ENCODE measurements at places on chromosomes 11 and 22.

DNA sequence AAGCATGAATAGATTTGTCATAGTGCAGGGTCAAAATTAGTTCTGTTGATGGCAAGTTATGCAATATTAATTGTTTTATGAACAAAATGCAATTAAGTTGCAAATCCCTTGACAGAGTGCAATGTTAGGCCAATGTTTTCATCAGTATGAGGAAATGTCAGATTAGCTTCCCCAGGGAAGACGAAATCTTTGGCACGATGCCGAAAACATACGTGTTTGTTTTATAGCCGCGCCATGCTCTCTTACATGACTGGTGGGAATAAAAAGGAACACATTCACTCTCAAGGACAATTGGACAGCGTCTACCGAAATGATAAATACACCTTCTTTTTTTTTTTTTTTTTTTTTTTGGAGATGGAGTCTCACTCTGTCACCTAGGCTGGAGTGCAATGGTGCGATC is 27.0 kb downstream of the MFNG start:
- DNase-seq: no peak

DNA sequence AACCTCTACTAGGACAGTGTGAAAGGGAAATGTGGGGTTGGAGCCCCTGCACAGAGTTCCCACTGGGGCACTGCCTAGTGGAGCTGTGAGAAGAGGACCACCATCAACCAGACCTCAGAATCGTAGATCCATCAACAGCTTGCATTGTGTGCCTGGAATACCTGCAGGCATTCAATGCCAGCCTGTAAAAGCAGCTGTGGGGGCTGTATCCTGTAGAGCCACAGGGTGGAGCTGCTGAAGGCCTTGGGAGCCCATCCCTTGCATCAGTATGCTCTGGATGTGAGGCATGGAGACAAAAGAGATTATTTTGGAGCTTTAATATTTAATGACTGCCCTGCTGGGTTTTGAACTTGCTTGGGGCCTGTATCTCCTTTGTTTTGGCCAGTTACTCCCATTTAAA is 46.3 kb downstream of the PGR start:
- DNase-seq: no peak

GRCh38 chr11:61541598-61541997 is 33.0 kb downstream of the LRRC10B start:
- no peak for DNase-seq

DNA sequence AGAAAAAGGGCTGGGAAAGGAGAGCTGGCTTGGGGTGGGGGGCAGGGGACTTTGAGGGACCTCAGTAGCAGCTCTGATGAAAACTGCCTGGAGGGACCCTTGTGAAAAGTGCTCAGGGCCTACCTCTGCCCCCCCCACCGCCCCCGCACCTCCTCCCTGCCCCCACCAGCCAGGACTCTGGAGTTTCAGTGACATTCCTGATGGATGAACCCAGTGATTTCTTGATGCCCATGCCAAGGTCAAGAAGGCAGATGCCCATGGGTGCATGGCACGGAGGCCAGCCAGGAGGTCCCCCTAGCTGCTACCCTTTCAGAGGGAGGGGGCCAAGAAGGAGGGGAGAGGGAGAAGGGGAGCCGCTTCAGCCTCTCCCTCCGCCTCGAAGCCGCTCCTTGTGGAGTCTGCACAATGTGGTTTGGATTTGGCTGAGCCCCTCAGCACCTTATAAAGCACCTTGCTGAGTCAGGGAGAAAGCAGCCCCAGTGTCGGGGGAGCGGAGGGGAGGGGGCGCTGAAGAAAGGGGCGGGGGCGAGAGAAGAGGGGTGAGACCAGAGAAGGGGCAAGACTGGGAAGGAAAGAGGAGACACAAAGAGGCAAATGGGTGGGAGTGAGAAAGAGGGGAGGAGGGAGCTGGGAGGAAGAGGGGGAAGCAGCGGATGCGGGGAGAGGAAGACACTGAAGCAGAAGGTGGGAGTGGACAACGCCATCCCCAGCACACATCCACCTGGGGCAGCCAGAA is 2.1 kb upstream of the CLCF1 start:
- no peak for DNase-seq

DNA sequence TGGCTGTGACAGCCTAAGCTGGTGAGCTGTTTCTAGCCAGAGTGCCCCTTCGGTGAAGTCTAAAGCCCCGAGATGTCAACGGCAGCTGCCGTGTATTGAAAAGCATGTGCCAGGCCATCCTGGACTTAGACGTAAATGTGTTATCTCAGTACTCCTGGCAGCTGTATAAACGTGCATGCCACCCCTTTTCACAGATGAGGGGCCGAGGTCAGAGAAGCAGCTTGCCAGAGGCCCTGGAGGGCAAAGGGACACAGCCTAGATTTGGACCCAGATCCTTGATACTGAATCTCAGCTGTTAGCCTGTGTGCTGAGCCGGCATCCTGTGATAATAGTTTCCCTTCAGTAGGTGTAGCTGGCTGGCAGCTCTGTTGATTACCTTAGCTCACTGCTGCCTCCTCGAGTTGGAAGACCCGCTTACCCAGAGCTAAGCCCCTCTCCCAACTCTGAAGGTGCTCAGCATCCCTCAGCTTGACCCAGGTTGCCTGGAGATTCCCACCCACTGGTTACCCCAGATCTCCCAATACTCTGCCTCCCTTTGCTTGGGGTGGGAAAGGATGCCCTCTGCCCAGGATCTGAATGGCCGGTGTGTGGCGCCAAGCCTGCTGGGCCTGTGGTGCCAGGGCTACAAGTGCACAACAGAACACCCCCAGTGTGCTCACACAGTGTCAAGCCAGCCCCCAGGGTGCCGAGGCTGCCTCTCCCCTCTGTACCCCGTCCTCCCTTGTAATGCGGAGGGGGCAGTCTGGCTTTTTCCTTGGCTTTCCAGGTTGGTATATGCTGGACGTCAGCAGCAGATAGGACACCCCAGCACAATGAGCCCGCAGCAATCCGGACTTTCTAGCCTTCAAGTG is 59.8 kb upstream of the WNT7B start:
- no peak for DNase-seq

DNA sequence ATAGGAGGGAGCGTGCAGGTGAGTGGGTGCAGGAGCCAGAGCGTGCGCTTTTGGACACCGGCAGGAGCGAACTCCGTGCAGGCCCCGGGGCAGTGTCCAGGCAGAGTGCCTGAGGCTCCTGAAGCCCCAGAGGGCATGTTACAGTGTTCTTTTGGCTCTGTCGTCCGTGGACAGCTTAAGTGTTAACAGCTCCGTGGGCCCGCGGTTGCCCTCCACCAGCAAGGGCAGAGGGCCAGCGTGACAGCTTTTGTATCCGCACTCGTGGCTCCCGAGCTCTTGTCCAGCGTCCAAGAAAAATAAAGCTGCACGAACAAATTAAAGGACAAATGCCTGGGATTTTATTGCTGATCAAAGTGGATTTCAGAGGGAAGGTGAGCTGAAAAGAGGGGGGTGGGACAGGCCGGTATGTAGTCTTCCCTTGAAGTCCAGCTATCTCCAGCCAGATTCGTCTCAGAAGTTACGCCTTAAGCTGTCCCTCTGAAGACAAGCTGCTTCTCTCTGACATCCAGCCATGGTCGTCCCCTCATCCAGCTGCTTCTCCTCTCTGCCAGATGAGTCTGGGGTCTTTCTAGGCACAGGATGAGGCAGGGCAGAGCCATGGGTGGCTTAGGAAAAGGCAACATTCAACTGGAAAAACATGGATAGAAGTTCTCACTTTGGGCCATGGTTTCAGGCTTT is 968 bp upstream of the TMEM109 start:
- DNase-seq: no peak

- peak; percentile 78 for DNase-seq
These were observed 10.2 kb upstream of the PDE2A start for GRCh38 chr11:72684236-72684912.

- DNase-seq: no peak
These were observed 90.8 kb upstream of the APOA1 start for GRCh38 chr11:116928102-116928777.

- DNase-seq: no peak
These were observed 8.3 kb downstream of the FDX1 start for GRCh38 chr11:110438017-110438416.

DNA sequence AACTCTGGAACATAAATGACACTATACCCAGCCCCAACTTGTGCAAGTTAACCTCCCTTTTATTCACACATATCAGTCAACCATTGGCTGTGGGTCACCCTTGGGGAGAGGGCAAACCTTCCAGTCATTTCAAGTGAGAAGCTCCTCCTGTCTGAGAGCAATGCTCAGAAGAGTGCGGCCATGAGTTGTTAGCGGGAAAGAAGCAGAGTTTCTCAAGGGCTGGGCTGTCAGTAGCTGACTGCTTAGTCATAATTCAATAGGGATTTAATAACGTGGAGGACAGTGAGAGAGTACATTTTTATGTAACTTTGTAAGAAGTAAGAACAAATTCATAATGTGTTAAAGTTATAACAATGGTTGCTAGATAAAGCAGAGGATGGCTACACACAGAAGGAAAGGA is 5.1 kb downstream of the PATE2 start:
- DNase-seq: no peak

GRCh38 chr11:10304495-10305261 is at the start of gene ADM:
Gene ADM (plus strand): TSS chr11:10305073. CDS start chr11:10305701, 628 bp downstream.
- DNase-seq: peak; percentile 91

GRCh38 chr11:133551064-133551463 is 18.8 kb upstream of the OPCML start:
- no peak for DNase-seq

GRCh38 chr22:37211075-37211865 is 1.0 kb downstream of the SSTR3 start:
- DNase-seq: no peak

DNA sequence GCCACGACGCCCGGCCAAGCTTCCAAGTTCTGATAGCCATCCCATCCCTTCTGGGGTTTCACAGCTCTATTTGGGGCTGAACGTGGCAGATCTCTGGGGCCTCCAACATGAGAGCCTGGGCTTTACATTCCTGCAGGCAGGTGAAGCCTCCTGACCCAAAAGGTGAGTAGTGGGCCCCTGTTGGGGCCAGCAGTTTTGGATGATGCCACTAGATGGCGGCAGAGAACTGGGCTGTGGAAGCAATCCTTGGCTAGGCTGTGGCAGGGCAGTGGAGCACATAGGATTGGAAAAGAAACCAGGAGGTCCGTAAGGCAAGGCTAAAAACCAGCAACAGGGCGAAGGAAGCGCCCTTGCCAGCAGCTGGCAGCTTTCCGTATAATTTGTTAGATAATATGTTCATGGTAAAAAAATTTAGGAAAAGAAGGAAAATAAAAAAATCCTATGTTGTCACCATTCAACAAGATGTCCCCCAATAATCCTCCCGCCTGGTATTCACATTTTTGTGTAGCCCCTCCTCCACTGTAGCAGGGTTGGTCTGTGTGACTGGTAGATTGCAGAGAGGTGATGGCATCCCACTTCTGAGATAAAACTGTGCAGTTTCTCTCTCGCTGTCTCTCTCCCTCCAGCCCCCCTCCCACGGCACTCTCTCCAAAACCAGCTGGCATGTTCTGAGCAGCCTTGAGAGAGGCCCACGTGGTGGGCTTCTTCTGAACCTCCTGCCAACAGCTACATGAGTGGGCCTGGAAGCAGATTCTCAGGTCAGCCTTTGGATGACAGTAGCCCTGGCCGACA is 43.6 kb upstream of the OR4B1 start:
- DNase-seq: peak; percentile 64

DNA sequence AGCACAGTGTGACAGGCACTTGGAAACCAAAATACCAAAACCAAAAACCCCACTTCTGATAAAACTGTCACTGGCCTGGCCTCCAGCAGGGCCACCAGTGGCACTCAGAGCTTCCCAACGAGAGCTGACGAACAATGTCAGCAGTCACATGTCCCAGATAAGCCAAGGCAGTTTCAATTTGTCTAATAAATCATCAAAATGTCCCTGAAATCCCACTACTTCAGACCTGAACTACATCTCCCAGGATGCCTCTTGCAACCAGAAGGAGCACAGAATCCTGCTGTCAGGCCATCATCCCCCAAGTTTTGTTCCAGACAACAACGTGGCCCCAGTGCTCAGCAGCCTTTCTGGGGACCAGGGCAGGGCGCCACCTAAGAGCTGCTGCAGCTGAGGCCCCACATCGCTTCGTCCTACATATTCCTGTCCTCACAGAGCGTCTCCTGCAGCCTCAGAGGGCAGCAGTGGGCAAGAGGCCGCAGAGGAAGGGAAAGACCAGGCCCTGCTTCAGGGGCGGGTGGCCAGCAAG is 25.1 kb downstream of the LRFN4 start:
- DNase-seq: no peak

GRCh38 chr11:107956543-107956942 is 28.3 kb downstream of the RAB39A start:
- DNase-seq: no peak

- no peak for DNase-seq
These were observed 16.9 kb downstream of the SLC37A2 start for GRCh38 chr11:125079878-125080530.

- DNase-seq: no peak
These were observed 132.5 kb downstream of the FBXO7 start for GRCh38 chr22:32607086-32607485.

GRCh38 chr11:47376525-47377371 is 1.6 kb downstream of the SPI1 start:
- peak; percentile 53 for DNase-seq

- no peak for DNase-seq
These were observed 115.9 kb downstream of the TBC1D22A start for GRCh38 chr22:46878191-46878948.

- no peak for DNase-seq
These were observed 198.5 kb upstream of the CTSC start for GRCh38 chr11:88535916-88536547.

- no peak for DNase-seq
These were observed 4.1 kb upstream of the NIPSNAP1 start for GRCh38 chr22:29584975-29585374.

GRCh38 chr11:78220218-78221157 is 31.8 kb downstream of the USP35 start:
- DNase-seq: no peak

GRCh38 chr11:81421251-81421860 is 1312.3 kb downstream of the FAM181B start:
- no peak for DNase-seq

DNA sequence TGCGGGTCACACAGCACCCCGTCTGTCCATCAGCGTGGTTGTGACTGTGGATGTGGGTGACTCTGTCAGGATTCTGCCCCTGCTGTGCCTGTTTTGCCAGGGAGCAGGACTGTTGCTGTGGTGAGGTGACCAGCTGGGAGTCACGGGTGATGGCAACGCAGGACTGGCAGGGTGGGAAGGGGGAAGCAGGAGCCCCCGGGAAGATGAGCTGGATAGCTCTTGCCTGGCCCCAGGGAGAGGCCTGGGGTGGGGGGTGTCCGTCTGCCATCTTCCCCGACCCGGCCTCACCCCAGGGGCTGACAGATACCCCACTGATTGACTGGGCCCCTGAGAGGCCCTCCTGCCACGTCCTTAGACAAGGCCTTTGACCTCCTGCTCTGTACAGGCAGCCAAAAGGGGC is 34.3 kb upstream of the TSPAN18 start:
- DNase-seq: no peak

GRCh38 chr11:45982656-45983470 is 60.4 kb downstream of the LARGE2 start:
- peak; percentile 18 for DNase-seq

GRCh38 chr11:45318516-45318915 is 32.4 kb upstream of the SYT13 start:
- no peak for DNase-seq

Measured in left ventricle myocardium inferior (tissue), 1 donor.